ENCODE measurements at places on chromosomes 6 and 20. TPM values are rescaled to one million over a fixed set of nuclear protein-coding genes. Genes with fewer than 3 reads are reported as not detected.

Gene PM20D2
- total RNA-seq, result 5.1 TPM

Gene CRISP2
- not detected for total RNA-seq

Gene ALDH8A1
- 0.37 TPM for total RNA-seq

Gene TXLNB
- 0.68 TPM for total RNA-seq

GRCh38 chr6:7258231-7258763 is 54.7 kb downstream of the SSR1 start:
- DNase-seq, result no peak

GRCh38 chr6:54598787-54599313 is 247.7 kb upstream of the FAM83B start:
- DNase-seq, result no peak

DNA sequence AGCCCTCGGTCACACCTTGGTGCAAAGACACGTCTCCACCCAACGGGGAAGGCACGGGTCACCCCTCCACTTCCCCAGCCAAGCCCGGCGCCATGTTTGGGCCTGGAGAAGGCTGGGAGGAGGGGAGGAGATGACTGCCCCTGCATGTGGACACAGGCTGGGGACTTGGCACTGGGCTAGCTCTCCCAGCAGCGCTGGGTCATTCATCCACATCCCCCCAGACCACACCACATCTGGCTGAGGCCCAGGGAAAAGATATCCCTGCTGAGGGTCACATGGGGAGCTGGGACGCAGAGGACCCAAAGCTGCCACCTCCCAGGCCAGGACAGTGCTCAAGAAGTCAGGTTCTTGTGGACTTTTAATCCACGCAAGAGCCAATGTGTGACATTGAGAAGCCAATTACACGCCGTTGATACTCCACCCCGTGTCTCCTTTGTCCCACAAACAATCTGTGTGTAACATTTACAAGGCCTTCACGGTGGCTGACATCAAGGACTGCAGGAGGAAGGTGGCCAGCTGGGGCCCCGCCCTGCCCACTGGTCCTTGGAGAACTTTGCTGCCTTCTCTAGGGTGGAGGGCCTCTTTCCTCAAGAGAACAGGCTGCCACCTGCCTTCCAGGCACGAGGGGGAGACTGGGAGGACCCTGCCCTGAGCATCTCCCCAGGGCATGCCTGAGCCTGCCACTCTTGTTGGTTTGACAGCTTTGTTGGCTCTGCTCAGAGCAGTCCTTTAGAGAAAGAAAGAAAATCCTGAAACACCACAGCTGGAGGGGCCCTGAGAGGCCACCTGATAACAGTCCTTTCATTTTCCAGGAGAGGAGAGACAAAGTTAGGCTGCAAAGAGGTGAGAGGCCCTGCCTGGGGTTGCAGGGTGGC is 5.3 kb upstream of the IP6K3 start:
- DNase-seq, result no peak

GRCh38 chr20:42391807-42392206 is 773.6 kb upstream of the CHD6 start:
- no peak for DNase-seq

DNA sequence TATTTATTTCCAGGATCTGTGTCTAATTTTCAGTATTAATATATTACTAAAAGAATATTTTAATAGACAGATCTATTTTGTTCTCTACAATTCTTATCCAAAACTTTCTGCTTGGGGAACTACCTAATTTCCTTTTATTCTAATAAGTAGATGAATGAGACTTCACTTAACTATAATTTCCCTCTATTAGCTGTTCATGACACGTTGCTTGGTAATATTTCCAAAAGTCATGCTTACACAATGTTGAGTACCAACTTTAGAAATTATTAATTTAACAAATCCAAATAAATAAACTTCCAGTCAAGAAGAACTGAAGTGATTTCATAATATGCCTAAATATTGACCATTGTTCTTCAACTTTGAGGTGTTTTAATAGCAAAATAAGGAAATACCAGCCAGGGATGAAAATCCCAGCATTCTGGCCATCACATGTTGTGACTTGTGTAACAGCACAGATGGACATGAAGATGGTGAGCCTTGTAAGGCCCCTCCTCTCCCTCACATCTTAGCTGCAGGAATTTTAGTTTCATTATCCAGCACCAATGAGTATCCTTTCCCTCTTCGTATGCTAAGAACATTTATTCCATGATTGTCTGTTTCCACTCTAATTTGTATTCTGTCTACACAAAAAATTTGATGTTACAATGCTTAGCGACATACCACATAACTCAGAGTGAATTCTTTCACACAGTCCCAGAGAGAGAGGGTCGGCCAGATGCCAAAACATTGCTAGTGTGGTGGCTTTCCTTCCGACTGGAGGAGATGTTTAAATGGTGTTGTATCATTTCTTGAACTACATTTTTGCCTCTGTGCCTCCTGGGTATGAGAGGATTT is 137.5 kb downstream of the FOXA2 start:
- no peak for DNase-seq

DNA sequence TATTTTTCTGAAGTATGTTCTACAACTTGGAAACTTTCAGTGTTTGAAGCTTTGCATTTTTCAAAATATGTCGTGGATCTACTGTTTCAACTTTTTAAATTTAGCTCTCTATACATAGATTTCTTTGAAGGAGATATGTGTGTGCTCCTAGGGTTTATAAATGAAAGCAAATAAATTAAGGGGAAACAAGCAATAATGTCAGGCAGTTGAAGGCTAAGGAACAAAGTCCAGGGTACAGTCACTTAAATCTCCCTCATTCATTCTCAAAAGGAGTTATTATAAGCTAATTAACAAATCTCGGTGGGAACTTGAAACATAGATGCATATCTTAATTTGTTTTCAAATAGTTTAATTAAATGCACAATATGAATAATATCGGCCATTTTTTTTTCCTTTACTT is 79.4 kb downstream of the SAMD5 start:
- DNase-seq, result no peak

GRCh38 chr20:57212534-57213276 is 53.7 kb downstream of the BMP7 start:
- peak; percentile 21 for DNase-seq

DNA sequence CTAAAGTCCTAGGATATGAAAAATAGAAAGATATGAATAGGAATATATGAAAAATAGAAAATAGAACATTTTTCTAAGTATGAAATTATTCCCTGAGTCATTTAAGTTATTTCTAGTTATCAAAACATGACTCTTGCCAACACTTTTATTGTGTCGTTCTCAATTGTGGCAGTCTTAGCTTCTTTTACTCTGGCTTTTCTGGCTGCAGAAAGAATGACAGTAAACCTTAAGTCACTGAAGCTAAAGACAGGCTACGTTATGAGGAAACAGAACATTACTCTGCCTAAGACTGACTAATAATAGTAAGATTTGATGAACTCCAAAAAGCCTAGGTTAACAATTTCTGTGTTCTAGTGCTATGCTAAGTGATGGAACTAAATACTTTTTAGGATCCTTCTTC is 74.6 kb downstream of the AIG1 start:
- DNase-seq, result peak; percentile 38

DNA sequence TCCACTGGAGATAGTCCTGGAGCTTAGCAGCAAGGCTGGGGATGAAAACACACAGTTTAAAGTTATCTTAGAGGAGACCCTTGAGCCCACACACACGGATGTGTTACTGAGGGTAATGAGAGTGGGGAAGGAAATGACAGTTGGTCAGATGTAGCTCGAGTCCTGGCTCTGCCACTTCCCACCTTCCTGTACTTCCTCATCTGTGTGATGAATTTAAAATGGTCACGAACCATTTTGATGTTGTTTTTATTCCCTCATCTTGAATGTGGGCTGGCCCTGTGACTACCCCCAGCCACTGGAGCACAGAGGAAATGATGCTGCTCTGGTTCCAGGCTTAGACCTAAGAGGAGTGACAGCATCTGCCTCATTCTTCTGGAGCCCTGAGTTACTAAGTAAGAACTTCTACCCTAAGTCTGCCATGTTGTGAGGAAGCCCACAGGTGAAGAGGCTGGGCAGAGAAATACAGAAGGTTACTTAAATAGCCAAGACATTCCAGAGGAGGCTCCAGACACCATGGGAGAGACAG is 141.2 kb downstream of the NRN1 start:
- peak; percentile 6 for DNase-seq

DNA sequence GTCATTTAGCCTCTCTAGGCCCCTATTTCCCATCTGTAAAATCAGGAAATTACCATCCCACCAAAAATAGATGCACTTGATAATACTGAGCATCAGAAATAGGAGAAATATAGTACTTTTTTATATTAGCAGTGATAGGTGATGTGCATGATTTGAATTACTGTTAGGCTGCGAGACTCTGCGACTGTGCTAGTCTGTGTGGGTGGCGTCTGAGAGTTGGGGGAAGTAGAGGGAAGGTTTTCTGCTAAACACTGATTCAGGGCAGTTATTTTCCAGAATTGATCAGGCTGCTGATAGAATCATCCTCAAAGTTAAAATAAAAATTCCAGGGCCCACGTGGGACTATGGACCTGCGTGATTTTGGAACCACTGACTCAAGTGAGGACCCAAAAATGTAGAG is 60.4 kb upstream of the ARMH2 start:
- no peak for DNase-seq

DNA sequence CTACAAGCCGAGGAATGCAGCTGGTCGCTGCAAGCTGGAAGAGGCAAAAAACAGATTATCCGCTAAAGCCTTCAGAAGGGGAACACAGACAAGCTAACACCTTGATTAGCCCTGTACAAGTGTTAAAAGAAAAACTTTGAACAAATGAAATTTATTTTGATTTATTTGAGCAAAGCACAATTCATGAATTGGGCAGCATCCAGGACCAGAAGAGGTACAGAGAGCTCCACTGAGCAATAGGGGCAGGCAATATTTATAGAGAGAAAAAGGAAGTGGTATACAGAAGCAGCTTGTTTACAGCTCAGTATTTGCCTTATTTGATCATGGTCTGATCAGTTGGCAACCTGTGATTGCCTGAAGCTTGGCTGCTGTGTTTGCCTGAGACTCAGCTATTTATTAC is 17.6 kb downstream of the HLA-DOB start:
- no peak for DNase-seq

DNA sequence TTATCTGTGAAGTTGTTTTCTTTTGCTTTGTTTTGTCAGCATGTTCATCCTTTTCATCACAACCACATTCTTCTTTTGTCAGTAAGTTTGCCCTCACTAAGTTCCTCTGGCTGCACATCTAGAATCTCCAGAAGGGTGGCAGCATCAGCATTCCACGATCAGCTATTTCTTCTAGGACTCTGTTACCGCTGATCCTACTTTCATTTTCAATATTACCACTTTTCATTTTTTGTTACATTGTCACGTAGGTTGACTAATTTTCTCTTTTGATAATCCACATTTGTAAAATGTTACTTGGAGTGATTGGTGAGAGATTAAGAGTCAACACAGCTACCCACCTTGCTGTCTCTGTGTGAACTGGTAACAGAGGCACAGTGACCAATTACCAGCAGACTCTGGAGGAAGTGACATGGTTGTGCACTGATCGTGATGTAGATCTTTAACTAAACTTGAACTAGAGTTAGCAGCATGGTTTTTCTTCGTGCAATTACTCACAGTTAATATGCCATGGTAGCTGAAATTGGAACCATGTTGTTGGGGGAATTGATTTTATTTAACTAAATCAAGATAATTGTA is 307.9 kb upstream of the SLC35B3 start:
- DNase-seq, result no peak
